Jurkat, Clone E6-1 (cell line): ENCODE measurements at places on chromosomes 4 and X.

GRCh38 chrX:10685923-10686595, 65.7 kb upstream of the MID1 start:
- no peak for DNase-seq

DNA sequence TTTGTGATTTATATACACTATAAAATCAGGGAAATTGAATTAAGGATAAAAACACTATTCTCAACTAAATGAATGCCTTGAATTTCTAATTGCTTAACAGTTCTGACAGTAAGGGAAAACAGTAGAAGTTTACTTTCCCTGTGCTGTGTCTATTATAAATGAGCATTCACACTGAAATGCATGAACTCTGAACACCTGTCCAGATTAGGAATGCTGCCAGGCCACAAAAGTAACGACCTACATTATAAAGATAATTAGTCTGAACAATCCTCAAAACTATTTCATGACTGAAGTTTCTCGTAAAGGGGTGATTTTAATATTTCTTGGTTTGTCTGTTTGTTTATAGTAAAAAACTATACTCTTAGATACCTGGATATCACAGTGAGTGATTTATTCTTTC, 2.0 kb downstream of the NDST3 start:
- peak; percentile 69 for DNase-seq

DNA sequence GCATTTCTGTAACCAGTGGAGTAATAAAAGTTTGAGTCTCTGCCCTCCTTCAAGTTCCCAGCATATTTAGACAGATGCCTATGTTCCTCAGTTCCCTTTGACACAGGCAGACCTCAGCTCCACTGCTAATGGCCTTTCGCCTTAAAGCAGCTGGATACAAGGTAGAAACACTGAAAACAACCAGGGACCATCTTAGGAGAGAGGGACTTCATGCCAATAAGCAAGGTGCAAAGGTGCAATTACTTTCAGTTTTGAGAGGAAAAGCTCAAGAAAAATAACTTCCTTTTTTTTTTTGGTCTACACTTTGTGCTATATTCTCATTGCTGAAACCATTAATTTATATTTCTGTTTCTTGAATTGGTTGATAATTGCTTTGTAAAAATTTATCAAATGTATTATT, 781.9 kb upstream of the GALNTL6 start:
- no peak for DNase-seq

DNA sequence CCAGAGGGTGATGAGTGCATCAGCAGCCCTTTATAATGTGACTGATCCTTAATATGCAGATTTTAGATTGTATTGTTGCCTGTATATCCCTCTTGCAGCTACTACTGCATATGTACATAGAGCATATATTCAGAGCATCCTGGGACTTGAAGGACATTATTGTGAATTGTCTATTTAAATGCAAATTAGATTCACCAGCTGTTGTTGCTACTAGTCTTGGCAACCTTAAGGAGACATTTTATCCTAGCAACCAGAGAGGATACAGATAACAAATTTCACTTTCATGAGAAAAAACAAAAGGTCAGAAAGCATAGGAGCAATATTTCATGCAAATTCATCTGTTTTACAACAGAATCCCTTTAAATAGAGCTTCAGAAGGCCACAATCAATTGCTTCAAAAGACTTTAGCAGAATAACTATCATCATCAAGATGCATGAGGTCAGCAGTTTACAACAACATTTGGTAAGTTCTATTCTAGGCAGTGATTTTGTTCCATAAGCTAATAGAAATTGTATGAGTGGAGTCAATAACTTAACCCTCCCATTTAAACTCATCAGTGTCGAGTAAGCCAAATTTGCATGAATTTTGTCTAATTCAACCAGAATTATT, 148.6 kb downstream of the GC start:
- DNase-seq, result no peak

GRCh38 chrX:38206542-38206941, 14.1 kb downstream of the SRPX start:
- DNase-seq, result no peak

DNA sequence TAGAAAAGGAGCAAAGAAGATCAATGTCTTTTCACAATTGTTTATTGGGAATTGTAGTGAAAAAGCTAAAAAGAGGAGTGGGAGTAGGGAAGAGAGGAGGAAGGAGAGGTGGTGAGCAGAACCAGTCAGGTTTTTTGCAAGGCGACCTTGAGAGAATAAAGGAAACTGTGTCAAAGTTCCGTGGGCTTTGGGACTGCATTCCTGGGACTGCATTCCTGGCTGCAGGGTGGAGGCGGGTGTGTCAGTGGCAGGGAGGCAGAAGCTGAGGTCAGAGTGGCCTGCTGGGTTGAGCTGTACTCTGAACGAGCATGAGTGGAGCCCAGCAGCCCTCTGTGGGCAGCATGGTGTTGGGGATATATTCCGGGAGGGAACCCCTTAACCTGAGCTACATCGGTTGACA, 66.8 kb upstream of the UCP1 start:
- DNase-seq, result no peak

DNA sequence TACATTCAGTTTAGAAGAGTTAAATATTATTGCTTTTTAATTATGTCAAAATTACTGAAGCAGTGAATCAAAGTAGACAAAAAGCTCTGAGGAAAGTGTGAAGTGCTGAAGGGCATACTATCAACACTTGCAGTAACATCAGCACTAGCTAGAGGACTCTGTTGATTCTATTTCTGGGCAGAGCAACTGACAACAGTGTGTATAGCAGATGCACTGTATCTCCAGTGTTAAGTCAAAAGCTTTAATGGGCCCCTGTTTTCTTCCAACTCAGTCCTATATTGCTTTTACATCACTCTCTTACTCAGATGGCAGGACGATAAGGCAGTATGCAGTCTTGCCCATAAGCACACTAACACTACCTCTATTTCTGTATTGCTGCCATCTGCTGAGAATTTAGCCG, 435.2 kb upstream of the AMOT start:
- no peak for DNase-seq
